Ovary (tissue), 10 donors: ENCODE measurements at places on chromosomes 2 and 18. TPM values are rescaled to one million over a fixed set of nuclear protein-coding genes. Genes with fewer than 3 reads are reported as not detected.

DNA sequence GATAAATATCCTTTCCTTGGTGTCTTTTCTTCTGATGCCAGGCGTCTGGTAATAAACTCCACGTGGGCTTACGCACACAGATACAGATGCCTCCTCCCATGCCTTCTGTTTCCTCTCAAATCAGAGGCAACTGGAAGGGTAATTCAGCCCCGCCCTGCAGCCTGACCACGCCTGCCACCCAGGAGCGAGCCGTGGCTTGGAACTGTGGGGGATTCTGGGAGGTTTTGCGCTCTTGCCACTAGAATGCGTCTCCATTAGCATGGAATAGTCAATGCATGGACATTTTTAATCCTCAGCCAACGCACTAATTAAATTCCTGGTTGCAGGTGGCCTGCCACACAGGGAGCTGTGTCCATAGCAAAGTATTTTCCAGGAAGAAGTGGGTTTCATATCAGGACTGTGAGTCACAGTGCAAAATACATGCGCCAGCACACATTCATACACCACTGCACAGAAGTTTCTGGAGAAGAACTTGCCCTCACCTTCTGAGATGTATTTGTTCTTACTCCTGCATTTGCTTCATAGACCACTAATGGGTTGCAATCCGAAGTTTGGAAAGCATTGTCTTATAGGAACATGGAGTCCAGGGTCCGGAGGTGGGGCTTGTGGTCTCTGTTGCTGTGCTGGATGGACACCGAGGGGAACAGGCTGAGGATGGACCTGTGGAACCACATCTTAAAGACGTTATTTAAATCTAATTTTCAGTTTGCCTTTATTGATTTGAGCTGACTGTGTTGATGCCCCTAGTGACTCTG, 151.4 kb downstream of the LDLRAD4 start:
- no peak overlapping the region for H3K4me3 ChIP-seq
- no peaks in the 10 kb centered on the region for H3K36me3 ChIP-seq
- H3K4me1 ChIP-seq: no peaks in the 10 kb centered on the region
- DNase-seq: no peak
- H3K27me3 ChIP-seq: no peaks in the 10 kb centered on the region

DNA sequence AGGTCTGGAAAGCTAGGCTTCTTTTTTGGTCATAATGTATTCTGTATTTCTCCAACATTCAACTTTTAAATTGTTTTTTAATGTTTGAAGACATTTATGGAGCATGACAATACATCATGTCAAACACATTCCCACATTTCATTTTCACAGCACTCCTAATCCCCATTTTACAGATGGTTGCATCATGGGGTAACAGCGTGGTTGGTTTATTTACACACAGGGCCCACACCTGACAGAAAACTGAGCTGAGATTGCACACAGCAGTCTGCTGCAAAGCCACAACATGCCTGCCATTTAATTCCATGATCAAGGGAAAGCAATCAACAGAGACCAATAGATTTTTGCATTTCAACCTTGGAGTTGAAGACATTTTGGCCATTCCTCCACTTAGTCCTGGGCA, 335.7 kb upstream of the MGAT5 start:
- no peaks in the 10 kb centered on the region for H3K27me3 ChIP-seq
- no peaks in the 10 kb centered on the region for H3K36me3 ChIP-seq
- no peak for DNase-seq
- H3K4me3 ChIP-seq: no peak overlapping the region
- H3K27ac ChIP-seq: no peak overlapping the region

- no peak overlapping the region for H3K4me3 ChIP-seq
- no peaks in the 10 kb centered on the region for H3K27me3 ChIP-seq
- H3K27ac ChIP-seq: no peak overlapping the region
These were observed 25.7 kb downstream of the SCN7A start for GRCh38 chr2:166468124-166469024.

DNA sequence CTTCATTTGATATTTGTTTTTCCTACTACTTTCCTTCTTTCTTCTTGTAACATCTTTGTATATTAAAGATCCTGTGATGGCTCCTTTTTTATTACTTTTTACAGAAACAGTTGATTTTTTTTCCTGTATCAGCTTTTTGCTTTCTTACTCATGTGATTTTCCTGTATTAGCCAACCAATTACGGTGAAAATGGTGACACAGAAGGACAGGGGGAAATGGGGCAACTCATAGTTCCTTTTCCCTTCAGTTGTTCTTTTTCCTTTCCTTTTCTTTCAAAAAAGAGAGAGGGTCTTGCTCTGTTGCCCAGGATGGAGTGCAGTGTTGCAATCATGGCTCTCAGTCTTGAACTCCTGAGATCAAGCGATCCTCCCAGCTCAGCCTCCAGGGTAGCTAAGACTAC, 117.8 kb downstream of the ATL2 start:
- H3K27me3 ChIP-seq: no peaks in the 10 kb centered on the region
- no peaks in the 10 kb centered on the region for H3K4me1 ChIP-seq
- no peak overlapping the region for H3K4me3 ChIP-seq
- H3K27ac ChIP-seq: no peak overlapping the region
- no peaks in the 10 kb centered on the region for H3K36me3 ChIP-seq
- no peak for DNase-seq

- H3K27me3 ChIP-seq: no peaks in the 10 kb centered on the region
- H3K4me1 ChIP-seq: peaks cover 1% of the 10 kb centered on the region
- no peaks in the 10 kb centered on the region for H3K36me3 ChIP-seq
- H3K27ac ChIP-seq: no peak overlapping the region
These were observed 364.3 kb downstream of the PLCL1 start for GRCh38 chr2:198168651-198169050.

- no peaks in the 10 kb centered on the region for H3K27me3 ChIP-seq
- no peak overlapping the region for H3K4me3 ChIP-seq
- no peaks in the 10 kb centered on the region for H3K4me1 ChIP-seq
These were observed 3.3 kb upstream of the OSBPL6 start for GRCh38 chr2:178191004-178191508.

GRCh38 chr2:218073185-218073584, 4.1 kb downstream of the RUFY4 start:
- no peaks in the 10 kb centered on the region for H3K27me3 ChIP-seq
- H3K4me1 ChIP-seq: peaks cover 2% of the 10 kb centered on the region
- H3K4me3 ChIP-seq: no peak overlapping the region
- no peak overlapping the region for H3K27ac ChIP-seq
- no peak for DNase-seq
- no peaks in the 10 kb centered on the region for H3K36me3 ChIP-seq

GRCh38 chr2:10269711-10270610, 32.7 kb upstream of the HPCAL1 start:
- no peaks in the 10 kb centered on the region for H3K36me3 ChIP-seq
- no peaks in the 10 kb centered on the region for H3K4me1 ChIP-seq
- H3K4me3 ChIP-seq: no peak overlapping the region
- DNase-seq: no peak

- no peaks in the 10 kb centered on the region for H3K27me3 ChIP-seq
- no peaks in the 10 kb centered on the region for H3K36me3 ChIP-seq
- H3K27ac ChIP-seq: no peak overlapping the region
These were observed 211.8 kb downstream of the SLC8A1 start for GRCh38 chr2:40240070-40240469.

GRCh38 chr2:5706717-5707455, 14.7 kb downstream of the SOX11 start:
- H3K4me1 ChIP-seq: no peaks in the 10 kb centered on the region
- H3K4me3 ChIP-seq: no peak overlapping the region
- H3K27me3 ChIP-seq: no peaks in the 10 kb centered on the region
- H3K27ac ChIP-seq: no peak overlapping the region
- no peaks in the 10 kb centered on the region for H3K36me3 ChIP-seq
- DNase-seq: no peak

GRCh38 chr2:241843321-241844065, 15.2 kb downstream of the PDCD1 start:
- peaks cover 2% of the 10 kb centered on the region for H3K4me1 ChIP-seq
- H3K4me3 ChIP-seq: peak overlapping the region; percentile 33
- H3K27me3 ChIP-seq: no peaks in the 10 kb centered on the region

DNA sequence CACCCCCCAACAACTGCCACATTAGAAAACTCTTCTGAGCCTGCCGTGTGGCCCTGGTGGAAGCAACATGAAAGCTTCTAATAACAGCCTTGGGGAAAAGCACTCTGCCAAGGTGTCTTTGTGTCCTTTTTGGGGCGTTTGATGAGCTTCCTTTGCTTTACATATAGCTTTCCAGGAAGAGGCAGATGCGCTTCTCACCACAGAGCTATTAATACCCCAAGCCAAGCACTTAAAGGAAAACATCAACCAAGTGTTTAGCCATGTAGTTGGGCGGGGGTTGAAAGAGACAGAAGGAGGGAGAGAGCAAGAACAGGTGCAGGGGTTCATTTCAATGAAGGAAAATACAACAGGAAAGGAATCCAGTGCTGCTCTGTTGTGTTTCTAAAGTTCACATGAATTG, 176.1 kb downstream of the VAPA start:
- no peaks in the 10 kb centered on the region for H3K27me3 ChIP-seq
- no peak overlapping the region for H3K27ac ChIP-seq
- no peaks in the 10 kb centered on the region for H3K4me1 ChIP-seq

DNA sequence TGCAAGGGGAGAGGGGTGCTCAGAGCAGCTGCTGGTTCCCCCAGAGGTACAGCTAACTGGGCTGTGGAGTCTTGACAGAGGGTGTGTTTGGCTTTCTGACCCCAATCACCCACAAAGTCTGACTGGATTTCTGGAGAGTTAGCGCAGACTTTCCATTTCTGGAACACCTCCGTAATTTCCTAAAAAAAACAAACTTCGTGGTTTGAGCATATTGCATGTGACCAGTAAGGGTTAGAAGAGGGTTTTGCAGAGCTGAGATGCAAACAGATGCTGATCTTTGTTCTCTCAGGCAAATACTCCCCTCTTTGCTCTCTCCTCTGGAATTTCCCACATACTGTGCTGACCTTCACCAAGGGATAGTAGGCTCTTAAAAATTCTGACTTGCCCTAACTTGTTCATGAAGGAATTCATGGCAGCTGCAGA, 44.5 kb upstream of the TMEM247 start:
- H3K27me3 ChIP-seq: no peaks in the 10 kb centered on the region
- no peak overlapping the region for H3K4me3 ChIP-seq
- DNase-seq: no peak
- no peaks in the 10 kb centered on the region for H3K36me3 ChIP-seq
- no peaks in the 10 kb centered on the region for H3K4me1 ChIP-seq

GRCh38 chr18:74326231-74326630, 10.6 kb downstream of the C18orf63 start:
- H3K36me3 ChIP-seq: no peaks in the 10 kb centered on the region
- no peaks in the 10 kb centered on the region for H3K4me1 ChIP-seq
- no peak overlapping the region for H3K27ac ChIP-seq
- H3K4me3 ChIP-seq: no peak overlapping the region
- DNase-seq: no peak

DNA sequence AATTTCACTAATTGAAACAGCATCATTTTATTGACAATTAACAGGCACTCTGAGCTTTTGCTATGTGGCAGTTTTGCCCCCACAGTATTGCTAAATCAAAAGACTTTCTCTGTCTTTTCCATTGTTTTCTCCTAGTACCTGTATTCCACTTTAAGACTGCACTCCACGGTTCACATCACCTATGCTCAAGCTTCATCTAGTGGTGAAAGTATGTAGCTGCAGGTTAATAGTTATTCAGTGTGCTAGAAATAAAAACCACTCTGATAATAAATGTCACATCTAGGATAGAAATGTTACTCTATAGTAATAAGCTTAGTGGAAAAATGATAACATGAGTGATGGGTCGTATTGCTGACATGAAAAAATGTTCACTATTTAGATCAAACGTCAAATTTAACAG, 24.6 kb downstream of the ARL6IP6 start:
- no peak overlapping the region for H3K4me3 ChIP-seq
- no peak for DNase-seq
- H3K27ac ChIP-seq: no peak overlapping the region
- H3K4me1 ChIP-seq: no peaks in the 10 kb centered on the region
- no peaks in the 10 kb centered on the region for H3K27me3 ChIP-seq

DNA sequence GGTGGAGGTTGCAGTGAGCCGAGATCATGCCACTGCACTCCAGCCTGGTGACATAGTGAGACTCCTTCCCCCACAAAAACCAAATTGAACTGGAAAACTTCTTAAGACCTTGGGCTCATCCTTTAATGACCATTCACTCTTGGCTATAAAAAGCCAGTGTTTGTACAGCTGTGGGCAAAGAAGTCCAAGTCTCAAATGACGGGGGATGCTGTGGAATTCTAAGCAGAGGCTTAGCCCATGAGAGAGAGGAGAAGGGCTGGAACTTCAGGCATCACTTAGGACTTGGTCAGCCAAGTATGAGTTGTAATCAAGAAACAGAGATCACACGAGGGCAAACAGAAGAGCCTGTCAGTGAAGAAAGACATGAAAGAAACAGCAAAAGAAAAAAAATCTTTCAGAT, 79.3 kb upstream of the POU3F3 start:
- H3K27me3 ChIP-seq: no peaks in the 10 kb centered on the region
- no peak overlapping the region for H3K4me3 ChIP-seq
- no peaks in the 10 kb centered on the region for H3K36me3 ChIP-seq
- H3K4me1 ChIP-seq: no peaks in the 10 kb centered on the region
- H3K27ac ChIP-seq: no peak overlapping the region
- DNase-seq: no peak

DNA sequence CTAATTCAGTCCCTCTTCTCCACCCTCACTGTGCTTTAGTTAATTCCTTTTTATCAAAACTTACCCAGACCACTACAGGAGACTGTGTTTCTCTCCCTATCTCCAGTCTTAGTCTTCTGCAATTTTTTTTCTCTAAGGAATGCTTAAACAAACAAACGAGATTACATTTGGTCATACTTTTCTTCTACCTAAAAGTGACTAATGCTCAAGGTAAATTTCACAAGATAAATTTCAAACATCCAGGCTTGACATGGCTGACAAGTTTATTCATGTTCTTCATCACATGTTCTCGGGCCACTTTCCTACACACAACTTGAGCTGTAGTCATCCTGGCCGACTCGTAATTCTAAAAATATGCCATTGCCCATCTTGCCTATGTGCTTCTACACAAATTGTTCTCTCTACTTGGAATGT, 23.2 kb upstream of the ACSL3 start:
- no peaks in the 10 kb centered on the region for H3K4me1 ChIP-seq
- H3K27ac ChIP-seq: no peak overlapping the region
- DNase-seq: no peak
- H3K4me3 ChIP-seq: no peak overlapping the region
- no peaks in the 10 kb centered on the region for H3K27me3 ChIP-seq

Gene OTOS
- not detected for total RNA-seq

Gene SCN1A
- total RNA-seq: not detected

Gene ERBB4
- 0.60 TPM for total RNA-seq

Gene PID1
- 40.9 TPM for total RNA-seq

Gene TMEM163
- total RNA-seq: 1.9 TPM

Gene LIMS3
- 7.5 TPM for total RNA-seq

Gene PLGLB2
- total RNA-seq: 1.1 TPM

Gene ALLC
- not detected for total RNA-seq

Gene ALKAL2
- 9.6 TPM for total RNA-seq

Gene ZNF804A
- 0.07 TPM for total RNA-seq

Gene HOXD4
- 10.4 TPM for total RNA-seq

Gene WDR12
- 22.9 TPM for total RNA-seq

Gene RUFY4
- 0.62 TPM for total RNA-seq

Gene IFIH1
- 15.6 TPM for total RNA-seq

Gene DYSF
- 16.5 TPM for total RNA-seq

Gene TUBA3E
- not detected for total RNA-seq
